ENCODE measurements at places on chromosomes 6 and 20. TPM values are rescaled to one million over a fixed set of nuclear protein-coding genes. Genes with fewer than 3 reads are reported as not detected.

HCRTR2 gene
- total RNA-seq: not detected

PAX1 gene
- total RNA-seq: 0.10 TPM

KHDC1 gene
- 2.9 TPM for total RNA-seq

FKBP1C gene
- total RNA-seq: 0.10 TPM

CAGE1 gene
- total RNA-seq: not detected

KIAA1755 gene
- total RNA-seq: not detected

KCNK16 gene
- total RNA-seq: not detected

BEND3 gene
- 6.8 TPM for total RNA-seq

ME1 gene
- 45.3 TPM for total RNA-seq

TJAP1 gene
- total RNA-seq: 6.4 TPM

WFDC5 gene
- total RNA-seq: not detected

GTSF1L gene
- total RNA-seq: not detected

TRAPPC3L gene
- not detected for total RNA-seq

LTB gene
- total RNA-seq: 7.0 TPM

BPIFA1 gene
- not detected for total RNA-seq

STMND1 gene
- not detected for total RNA-seq

ID4 gene
- 17.3 TPM for total RNA-seq

TMEM200A gene
- 3.7 TPM for total RNA-seq

ZNF334 gene
- total RNA-seq: 1.7 TPM

RNGTT gene
- 25.2 TPM for total RNA-seq

TP53TG5 gene
- total RNA-seq: not detected

EBF4 gene
- 2.6 TPM for total RNA-seq

ARG1 gene
- total RNA-seq: not detected

TFAP2D gene
- not detected for total RNA-seq

SAPCD1 gene
- total RNA-seq: 0.69 TPM

HSPA1L gene
- 0.87 TPM for total RNA-seq

OTOR gene
- not detected for total RNA-seq

PACRG gene
- not detected for total RNA-seq
